Posterior cingulate gyrus (tissue), 11 donors: ENCODE measurements at places on chromosomes 7 and 10.

DNA sequence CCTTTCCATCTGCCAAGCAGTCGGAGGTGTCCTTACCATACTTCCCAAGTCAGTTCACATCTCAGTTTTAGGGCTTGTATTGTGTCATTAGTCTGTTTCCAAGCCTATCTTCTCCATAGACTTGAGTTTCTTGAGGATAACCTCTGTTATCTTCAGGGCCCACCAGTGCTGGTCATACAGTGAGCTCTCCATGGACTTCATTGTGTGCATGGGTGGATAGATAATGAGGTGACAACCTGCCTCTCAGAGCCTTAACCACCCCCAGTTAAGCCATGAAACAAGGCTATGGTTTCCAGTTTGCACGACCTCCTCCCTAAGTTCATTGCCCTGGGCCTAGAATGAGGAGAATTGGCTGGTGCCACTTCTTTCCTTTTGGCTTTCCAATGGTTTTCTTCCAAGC, 38.5 kb upstream of the WAC start:
- no peak for DNase-seq

GRCh38 chr10:75776738-75777504, 345.5 kb downstream of the LRMDA start:
- no peak for DNase-seq

- DNase-seq: no peak
Observed at GRCh38 chr7:106089647-106090046, 22.5 kb downstream of the SYPL1 start.

- DNase-seq: no peak
Observed at GRCh38 chr10:116183733-116184511, 89.1 kb downstream of the GFRA1 start.

DNA sequence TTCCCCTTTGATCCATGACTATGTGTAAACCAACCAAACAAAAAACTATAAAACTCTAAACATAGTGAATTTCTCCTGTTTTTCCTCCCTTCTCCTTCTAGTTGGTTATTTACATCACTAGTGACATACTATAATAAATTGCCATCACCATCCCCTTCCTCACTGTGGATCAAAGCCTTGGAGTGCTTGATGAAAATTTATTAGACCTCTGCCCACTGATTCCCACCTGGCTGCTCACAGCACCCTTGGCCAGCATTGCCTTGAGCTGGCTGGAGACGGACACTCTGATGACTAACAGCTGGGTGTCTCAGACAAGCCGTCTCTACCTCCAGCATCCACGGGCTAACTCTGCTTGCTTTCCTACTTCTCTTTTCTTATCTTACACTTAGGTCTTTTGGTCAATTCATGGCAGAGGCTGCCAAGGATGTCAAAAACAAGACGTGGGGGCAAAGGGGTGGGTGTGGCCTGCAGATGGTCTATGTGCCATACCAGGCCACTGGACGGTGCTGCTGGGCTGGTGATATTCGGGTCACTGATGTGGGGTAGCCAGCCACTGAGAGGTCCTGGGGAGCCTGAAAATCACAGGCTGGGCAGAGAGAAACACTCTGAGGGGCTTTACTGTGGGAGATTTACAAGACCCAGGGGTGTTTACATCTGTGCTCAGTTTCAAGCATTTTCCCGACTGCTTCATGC, 207.8 kb downstream of the TAX1BP1 start:
- DNase-seq: peak; percentile 92

- DNase-seq: no peak
Observed at GRCh38 chr7:18354108-18355085, 141.2 kb upstream of the HDAC9 start.

- DNase-seq: no peak
Observed at GRCh38 chr7:6432781-6433180, 15.0 kb downstream of the DAGLB start.

DNA sequence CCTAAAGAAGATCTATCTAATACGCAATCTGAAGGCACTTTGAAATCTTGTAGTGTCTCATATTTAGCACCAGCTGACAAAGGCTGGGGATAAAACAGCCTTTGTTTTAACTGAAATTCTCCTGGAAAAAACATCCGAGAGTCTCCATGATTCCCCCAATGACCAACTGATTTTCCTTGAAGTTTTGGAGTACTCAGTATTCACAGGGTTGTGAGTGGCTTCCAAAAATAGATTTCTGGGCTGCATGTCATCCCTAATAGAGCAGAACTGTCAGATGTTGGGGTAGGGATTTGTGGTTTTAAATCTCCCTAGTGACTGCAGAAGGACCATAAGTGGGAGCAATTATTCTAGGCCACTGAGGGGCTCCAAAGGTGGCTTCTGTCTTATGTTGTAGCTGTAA, 206.4 kb downstream of the TAX1BP1 start:
- DNase-seq: no peak

DNA sequence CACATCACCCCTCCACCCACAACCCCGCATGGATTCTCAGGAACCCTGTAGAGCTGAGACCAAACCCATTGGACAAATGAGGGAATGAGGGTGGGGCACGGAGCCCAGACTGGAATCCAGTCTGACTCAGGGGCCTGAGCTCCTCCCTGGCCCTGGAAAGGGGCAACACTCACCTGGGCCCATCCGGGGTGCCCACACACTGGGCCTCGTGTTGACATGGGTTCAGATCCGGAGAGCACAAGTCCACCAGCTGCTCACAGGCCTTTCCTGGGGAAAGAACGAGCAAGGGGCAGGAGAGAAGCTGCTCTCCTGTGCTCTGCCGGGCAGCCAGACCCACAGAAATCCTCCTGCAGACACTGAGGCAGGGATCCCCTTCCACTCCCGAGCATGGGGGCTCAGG, 172.2 kb downstream of the SLIT1 start:
- DNase-seq: no peak

- no peak for DNase-seq
Observed at GRCh38 chr7:74138334-74138867, 35.8 kb upstream of the EIF4H start.

DNA sequence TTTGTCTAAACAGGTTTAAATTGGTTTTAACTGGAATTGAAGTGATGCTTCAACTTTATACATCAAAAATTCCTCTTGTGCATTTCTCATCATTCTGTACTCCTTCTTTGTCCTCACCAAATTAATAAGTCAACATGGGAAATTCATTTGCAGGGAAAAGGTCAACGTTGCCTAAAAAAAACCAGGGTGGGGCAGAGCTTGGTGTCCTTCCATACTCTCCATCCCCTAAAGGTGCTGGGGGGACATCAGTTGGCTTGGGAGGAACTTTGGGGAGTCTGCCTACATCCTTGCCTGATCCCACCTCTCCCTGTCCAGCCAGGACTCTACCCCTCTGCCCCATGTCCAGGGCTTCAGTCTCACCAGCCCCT, 34.1 kb upstream of the SLC26A3 start:
- DNase-seq: no peak

DNA sequence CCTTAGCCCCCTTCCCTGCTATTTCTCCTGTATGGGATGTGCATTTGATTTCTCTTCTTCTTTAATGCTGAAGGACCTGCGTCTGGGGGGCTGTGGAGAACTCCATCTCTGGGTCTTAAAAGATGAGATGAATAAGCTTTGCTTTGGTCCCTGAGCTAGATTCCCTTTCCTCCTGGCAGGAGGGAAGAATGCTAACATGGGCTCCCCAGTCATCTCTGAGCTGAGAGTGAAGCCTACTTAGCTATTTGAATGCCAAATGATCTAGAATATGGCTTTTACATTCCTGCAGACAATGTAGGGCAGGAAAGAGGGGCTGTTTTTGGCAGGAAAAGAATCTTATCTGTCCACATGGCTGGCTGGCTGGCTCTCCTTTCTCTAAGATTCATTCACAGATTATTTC, 62.6 kb upstream of the EFCAB10 start:
- DNase-seq: no peak

- DNase-seq: no peak
Observed at GRCh38 chr10:128326251-128326650, 200.0 kb upstream of the MKI67 start.

- no peak for DNase-seq
Observed at GRCh38 chr10:87771871-87772500, 46.0 kb downstream of the ATAD1 start.

GRCh38 chr7:107700570-107700969, 39.9 kb downstream of the SLC26A4 start:
- DNase-seq: no peak

GRCh38 chr7:34365611-34366010, 292.4 kb upstream of the NPSR1 start:
- DNase-seq: no peak

DNA sequence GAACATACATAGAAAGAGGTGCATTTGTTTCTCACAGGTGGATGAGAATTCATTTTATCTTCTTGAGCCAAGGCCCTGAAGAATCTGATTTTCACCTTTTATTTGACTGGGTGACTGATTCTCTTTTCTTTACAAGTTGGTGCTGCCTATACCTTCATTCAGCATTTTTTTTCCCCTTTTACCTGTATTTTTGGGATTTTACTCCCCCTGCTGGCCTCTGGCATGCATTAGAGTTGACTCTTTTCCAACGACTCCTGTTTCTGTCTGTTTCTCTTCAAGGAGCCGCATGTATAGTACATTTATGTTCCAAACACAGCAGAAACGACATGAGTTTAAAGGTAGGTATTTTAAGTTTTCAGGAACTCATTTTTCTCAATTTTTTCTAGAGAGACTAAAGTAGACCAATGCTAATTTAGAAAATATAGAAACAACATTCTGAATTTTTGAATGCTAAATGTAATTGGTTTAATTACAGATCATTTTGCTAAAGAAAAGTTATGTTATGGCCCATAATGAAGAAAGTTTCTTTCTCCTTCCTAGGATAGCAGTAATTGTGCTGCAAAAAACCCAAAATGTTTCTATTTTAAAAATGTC, 149.8 kb upstream of the HDAC9 start:
- no peak for DNase-seq

DNA sequence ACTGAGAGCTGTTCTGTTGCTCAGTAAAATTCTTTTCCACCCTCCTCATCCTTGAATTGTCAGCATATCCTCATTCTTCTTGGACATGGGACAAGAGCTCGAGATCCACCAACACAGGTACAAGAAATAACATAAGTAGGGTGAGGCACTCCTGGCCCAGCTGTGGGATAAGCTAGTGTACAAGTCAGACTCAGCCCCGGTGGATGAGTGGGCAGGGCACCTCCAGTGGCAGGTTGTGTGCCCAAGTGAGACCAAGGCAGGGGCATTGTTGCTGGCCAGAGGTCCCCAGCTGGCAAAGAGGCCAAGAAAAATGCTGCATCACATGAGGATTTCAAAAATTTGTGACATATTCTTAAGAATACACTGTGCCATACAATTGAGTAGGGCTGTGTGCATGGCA, 402.0 kb upstream of the ZWINT start:
- no peak for DNase-seq

- DNase-seq: no peak
Observed at GRCh38 chr10:17836942-17837341, 27.8 kb downstream of the MRC1 start.

GRCh38 chr7:151456276-151456675, 16.3 kb upstream of the CRYGN start:
- no peak for DNase-seq

GRCh38 chr7:151520419-151521261, 945 bp upstream of the RHEB start:
- DNase-seq: no peak
